Gastrocnemius medialis (tissue), 4 donors: ENCODE measurements at places on chromosomes 13 and 19.
A peak's percentile ranks its signal among the peaks of the same experiment; 100 is the strongest.

DNA sequence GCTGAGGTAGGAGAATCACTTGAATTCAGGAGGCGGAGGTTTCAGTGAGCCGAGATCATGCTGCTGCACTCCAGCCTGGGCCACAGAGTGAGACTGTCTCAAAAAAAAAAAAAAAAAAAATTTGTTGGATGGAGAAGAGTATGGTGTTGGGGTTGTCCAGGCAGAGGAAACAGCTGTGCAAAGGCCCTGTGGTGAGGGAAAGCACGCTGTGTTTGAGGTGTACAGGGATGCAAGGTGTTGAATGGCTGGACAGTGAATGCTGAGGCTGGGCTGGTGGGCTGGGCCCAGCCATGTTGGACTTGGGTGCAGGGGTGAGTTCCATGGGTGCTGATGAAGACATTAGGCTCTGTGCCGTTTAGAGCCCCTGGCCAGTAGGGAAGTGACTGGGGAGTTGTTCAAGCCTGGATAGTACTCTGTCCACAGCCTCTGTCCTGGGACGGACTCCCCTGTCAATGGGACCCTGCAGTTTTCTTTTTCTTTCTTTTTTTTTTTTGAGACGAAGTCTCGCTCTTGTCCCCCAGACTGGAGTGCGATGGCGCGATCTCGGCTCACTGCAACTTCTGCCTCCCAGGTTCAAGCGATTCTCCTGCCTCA is 18.6 kb downstream of the PRR12 start:
- DNase-seq, result no peak

DNA sequence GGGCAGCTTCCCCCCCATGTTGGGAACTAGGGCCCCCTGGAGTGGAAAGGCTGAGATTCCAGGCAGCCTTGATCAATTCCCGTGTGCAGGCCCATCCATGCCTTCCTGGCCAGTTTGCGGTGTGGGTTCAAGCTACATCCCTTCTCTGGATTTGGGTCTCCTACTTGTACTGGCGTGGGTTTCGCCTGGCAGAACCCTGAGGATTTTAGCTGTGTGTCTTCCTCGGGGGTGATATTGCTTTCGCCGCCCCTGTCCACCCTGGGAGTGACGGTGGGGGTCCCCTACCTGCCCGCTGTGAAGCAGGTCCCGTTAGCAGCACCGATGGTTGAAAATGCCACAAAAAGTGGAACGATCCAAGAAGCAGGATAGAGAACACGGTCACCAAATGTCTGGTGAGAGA is 11.4 kb downstream of the SLC7A9 start:
- DNase-seq, result no peak

DNA sequence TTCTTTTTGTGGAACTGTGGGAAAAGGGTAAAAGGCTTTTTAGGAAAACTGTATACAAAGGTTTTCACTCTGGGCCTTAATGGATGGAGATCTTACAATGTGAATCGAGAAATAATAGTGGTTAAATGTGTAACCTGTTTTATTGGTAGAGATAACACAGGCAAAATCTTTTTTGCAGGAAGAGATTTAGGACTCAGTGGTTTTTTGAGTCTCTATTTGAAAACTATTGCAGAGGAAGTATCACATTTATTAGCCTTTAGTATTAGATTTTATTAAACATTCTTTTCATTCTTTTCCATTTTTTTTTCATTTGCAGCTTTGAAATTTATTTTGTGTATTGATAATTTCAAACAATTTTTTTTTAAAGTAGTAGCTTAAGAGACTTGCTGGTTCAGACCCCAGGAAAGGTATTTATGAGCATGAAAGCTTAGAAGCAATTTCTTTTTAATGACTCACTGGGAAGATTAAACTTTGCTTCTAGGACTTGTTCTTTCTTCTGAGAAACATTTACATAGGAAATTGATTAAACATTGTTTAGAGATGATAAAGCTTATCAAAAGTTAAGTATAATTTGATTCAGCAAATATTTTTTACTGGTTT is 10.5 kb downstream of the KLF5 start:
- DNase-seq, result no peak

GRCh38 chr13:46327246-46327645 is 59.8 kb downstream of the RUBCNL start:
- DNase-seq, result no peak

DNA sequence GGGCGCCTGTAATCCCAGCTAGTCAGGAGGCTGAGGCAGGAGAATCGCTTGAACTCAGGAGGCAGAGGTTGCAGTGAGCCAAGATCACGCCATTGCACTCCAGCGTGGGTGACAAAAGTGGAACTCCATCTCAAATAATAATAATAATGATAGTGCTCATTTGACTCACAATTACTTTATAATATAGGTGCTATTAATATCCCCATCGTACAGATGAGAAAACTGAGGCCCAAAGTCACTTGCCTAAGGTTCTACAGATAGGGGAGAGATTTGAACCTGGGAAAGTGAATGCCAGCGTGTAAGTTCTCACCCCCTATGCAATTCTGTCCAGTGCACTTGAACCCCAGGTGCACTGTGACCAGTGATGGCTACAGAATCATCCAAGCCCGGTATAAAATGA is 5.9 kb downstream of the GMFG start:
- no peak for DNase-seq

- no peak for DNase-seq
Measured at GRCh38 chr19:2419754-2420153, 7.6 kb downstream of the TIMM13 start.

DNA sequence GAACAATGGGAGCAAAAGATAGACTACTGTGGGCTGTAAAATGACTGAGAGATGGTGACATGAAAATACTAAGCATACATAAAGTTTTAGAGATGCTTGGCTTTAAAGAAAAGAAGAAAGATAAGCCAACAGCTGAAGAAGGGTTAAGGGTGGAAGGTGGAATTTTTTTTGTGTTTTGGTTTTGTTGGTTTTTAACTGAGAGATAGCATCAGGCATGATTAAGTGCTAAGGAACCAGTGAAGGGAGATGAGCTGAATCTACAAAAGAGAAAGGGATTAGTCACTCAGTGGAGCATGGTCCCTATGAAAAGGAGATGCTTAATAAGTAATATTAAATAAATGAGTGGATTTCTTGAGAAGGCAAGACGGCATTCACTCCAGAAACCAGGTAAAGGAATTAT is 12.5 kb upstream of the TBC1D4 start:
- DNase-seq, result no peak

DNA sequence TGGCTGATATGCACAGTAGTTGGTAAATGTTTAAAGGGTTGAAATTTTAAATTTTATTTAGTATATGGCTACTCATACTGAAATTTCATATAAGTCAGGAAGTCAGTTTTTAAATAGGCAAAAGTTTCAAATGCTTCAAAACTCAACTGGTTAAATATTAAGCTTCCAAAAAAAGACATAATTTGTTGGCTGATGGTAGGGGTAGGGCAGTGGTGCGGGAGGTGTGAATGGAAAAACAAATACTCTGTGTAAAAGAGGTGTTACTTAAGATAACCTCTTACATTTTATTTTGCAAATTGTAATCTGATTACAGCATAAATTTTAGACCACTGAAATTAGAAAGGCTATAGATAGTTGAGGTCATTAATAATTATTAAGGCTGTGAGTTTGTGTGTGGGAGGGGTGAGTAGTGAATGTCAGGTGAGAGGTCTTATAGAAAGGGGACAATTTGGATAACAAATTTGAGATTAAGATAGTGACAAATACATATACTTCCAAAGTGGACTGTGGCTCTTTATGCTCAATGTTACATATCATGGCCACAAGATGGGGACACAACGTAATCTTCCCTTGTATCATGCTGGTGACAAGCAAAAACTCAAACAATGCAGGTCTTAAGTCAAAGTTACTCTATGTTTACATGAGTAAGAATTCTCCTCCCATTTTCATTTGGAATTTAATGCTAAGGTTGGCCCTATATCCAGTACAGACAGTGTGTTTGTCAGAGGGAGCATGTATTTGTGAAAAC is 36.6 kb upstream of the OXGR1 start:
- no peak for DNase-seq

DNA sequence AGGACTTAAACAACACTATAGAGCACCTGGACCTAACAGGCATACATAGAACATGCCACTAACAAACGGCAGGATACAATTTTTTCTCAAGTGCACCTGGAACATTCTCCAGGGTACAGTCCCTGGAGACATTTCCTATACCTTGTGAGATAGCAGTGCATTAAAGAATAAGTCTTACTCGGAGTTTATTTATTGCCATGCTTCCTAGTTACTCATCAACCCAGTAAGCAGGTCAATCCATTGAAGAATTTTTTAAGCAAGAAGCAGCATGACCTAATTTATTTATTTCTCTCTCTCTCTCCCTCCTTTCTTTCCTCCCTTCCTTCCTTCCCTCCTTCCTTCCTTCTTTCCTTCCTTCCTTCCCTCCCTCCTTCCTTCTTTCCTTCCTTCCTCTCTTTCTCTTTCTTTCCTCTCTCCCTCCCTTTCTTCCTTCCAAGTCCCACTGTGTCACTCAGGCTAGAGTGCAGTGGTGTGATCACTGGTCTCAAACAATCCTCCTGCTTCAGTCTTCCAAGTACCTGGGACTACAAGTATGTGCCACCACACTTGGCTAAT is 6.6 kb upstream of the TFDP1 start:
- DNase-seq, result no peak

DNA sequence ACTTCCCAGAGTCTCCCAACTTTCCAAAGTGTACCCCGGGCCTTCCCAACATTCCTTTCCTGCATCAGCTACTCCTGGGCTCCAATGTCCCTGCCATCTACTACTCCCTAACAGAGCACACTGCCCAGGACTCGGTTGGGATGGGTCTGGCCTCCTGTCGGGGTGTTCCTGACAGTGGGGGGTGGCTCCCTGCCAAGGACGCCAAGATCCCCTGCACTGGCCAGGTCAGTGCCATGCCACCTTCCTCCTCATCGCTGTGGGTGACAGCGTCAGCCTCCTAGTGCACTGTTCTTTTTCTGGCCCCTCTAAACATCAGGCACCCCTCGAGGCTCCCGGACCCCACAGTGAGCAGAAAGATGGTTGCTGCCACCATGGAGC is 13.8 kb downstream of the EPS15L1 start:
- DNase-seq, result peak; percentile 81

DNA sequence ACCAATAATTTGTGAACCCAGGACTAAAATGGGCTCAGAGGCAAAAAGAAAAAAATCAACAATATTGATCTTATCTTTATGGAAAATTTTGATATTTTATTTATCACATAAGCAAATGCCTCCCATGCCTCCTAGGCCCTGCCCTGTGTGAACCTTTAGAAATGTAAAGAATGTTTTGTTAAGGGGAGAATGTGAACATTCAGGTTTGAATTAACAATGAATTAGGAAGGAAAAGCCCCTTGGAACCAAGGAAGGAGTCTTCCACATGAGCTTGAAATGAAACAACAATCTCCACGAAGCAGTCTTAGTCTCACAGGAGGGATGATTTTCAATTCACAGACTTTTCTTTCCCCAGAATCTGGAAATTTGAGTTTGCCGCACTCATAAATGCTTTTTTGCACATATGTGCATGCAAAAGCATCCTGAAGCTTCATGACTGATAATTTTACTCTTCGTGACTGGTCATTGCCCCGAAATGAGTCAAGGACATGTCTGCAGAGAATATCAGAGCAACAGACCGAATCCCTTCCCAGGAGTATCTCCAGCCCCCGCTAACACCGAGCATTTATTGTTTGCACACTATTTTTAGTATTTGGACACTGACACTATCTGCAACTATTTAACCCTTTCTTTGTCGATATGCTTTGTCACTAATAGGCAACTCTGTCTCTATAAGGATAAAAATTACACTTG is 135.2 kb downstream of the DCT start:
- DNase-seq, result no peak

DNA sequence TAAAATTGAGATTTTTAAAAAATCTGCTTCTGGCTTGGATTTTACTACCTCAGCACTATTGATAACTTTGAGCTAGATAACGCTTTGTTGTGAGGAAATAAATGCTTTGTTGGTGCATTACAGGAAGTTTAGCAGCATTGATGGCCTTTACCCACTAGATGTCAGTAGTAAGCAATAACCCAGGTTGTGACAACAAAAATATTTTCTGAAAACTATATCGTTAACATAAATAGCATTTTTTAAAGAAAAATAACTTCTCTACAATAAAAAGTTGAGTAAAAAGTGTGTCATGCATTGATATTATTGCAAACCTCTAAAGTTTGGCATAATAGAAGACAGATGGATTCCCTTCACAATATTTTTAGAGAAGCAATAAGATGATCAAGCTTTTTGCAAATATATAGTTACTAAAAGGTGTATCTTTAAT is 1246.5 kb downstream of the UQCRFS1 start:
- DNase-seq, result no peak

GRCh38 chr13:104954210-104954609 is 1581.3 kb downstream of the EFNB2 start:
- no peak for DNase-seq

DNA sequence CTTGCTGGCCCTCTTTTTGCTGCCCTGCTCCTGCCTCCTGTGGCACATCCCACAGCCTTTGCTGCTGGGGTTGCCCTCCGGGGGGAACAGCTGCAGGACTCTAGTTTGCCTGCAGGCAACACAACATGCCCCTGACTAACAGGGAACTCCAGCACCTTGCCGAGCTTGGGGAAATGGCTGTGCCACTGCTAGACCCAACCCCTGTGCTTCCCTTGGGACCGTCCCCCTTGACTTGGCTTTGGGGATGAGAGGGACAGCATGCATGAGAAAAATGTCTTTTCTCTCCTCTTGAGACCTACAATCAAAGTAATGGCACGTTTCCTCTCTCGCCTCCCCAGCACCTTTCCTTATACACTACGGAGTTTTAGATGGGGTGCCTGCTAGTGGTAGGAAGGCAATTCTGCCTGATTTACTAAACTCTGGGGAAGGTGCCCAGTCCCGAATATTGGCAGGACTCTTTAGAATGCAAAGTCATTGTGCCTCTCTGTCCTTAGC is 12.4 kb upstream of the VWA8 start:
- no peak for DNase-seq

GRCh38 chr19:11367528-11367927 is 6.9 kb upstream of the SWSAP1 start:
- DNase-seq, result no peak

DNA sequence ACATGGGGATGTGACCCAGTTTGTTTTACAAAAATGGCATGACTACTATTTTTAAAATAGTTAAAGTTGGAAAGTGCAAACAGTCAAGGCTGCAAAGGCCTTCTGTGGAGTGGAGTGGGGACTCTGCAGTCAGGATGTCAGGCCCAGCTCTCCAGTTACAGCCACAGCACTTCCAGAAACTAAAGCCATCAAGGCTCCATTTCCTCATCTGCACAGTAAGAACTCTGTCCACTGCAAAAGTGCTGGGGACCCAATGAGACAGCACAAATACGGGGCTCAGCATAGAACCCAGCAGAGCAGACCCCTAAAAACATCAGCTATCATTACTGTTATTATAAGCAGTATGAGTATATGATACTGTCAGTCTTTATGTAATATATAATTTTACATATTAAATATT is 73.6 kb downstream of the SACS start:
- DNase-seq, result no peak
